ENCODE measurements at places on chromosomes 5 and 9. TPM values are rescaled to one million over a fixed set of nuclear protein-coding genes. Genes with fewer than 3 reads are reported as not detected.
A peak's percentile ranks its signal among the peaks of the same experiment; 100 is the strongest.

Gene ZNF608
- total RNA-seq = 27.2 TPM

Gene CDC26
- total RNA-seq = 25.4 TPM

- DNase-seq = no peak
Measured at GRCh38 chr5:35842856-35843255, 13.8 kb upstream of the IL7R start.

DNA sequence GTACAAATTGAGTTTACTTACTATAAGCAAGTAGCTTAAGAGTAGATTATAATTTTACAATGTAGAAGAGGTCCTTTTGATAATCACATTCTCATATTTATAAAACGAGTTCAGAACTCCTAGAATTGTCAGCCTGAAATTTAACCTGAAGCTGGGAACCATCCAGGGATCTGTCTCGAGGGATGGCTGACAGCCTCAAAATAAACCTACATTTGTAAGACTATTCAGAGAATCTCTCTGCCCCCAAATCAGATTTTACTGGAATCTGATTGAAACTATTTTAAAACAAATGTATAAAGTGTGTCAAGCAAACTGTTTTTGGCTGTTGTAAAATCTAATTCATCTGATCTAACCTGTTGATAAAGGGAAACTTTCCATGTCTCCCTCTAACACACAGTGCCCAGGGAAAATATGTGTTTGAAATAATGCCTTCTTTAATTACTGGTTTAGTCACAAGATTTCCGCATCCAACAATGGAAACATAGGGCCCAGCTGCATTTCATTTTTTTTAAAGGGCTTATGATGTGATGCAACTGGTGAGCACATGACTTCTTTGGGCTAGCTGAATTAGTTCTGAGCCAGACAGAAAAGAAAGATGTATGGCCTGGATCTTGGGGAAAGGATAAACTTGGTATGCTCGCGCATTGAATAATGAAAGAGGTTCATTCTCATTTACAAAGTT is 30.3 kb downstream of the SLC25A46 start:
- peak; percentile 47 for DNase-seq

Gene FGD3
- total RNA-seq = 8.1 TPM

DNA sequence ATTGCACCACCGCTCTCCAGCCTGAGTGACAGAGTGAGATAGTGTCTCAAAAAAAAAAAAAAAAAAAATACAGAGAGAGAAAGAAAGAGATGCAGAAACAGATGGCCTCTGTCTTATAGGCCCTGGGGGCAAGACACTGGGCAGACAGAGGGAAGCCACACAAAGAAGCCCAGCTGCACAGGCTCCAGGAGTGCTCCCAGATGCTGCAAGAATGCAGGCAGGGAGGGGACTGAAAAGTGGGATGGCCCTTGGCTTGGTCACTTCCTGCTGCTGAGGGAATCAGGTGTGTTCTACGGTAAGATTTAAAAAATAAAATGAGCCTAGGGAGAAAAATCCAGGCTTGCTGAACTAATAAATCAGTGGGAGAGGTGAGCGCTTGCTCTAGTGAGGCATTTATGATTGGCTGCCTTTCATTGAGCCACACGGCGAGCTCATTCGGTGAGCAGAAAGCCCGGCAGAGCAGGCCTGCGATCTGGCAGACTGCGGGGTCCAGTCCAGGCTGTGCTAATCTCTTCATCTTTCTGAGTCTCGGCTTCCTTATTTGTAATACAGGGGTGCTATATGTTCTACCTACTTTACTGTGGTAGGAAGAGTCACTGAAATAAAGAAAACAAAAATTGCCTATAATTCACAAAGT is 80.6 kb downstream of the RAD23B start:
- DNase-seq = no peak

Gene NUTM2F
- not detected for total RNA-seq

Gene CCL27
- total RNA-seq = not detected
